ENCODE measurements at places on chromosomes 2 and 18.

GRCh38 chr2:206443735-206444527 lies 599 bp downstream of the ADAM23 start:
- DNase-seq: peak; percentile 21

DNA sequence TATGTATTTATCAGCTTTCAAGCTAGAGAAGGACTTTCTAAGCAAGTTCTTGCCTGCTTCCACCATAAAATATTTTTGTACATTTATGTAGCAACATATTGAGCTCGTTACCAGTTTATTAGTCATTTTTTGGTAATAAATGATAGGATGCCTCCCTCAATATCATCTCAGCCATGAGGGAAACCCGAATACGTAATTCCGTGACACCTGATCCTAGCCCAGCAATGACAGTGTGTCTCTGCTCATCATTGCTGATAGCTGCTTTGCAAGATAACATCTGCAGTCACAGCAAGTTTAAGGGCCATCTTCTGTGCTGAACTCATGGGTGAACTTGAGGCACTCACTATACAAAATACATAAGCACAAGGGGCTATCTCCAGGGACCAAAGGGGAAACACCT lies 62.2 kb downstream of the COL6A3 start:
- DNase-seq: no peak

GRCh38 chr2:108632332-108633160 lies 86.7 kb upstream of the RANBP2 start:
- DNase-seq: no peak

DNA sequence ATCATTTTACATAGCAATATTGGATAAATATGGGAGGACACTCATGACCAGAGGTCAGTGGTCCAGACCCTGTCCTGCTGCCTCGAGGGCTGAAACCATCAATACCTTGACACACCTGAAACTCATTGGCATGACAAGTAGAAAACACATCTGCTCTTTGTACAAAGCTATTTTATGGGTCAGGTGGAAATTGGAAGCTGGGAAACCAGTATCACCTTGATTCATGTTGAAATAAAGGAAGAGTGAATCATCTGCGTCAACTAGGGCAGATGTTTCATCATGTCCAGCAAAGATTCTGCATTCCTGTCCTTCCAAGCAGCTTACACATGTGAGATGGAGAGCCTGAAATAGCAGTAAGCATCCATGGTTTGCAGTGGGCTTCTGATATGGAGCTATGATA lies 80.0 kb upstream of the ERBB4 start:
- DNase-seq: no peak

GRCh38 chr2:115908731-115909130 lies 1466.3 kb downstream of the DPP10 start:
- no peak for DNase-seq

DNA sequence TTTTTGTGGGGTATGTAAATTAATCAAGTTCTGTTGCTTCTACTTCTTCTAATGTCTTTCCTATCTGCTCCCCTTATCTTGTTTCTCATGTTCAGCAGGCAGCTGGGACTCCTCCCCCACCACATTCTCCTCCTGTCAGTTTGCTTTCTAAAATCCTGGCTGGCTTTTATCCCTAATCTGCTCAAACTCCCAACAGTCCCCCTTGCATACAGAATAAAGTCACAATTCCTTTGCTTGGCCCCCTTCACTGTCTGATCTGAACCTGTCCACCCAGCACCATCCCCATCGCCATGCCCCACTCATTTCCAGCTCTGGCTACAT lies 2.2 kb downstream of the CFAP221 start:
- no peak for DNase-seq
